ENCODE measurements at places on chromosomes 6 and 20.

DNA sequence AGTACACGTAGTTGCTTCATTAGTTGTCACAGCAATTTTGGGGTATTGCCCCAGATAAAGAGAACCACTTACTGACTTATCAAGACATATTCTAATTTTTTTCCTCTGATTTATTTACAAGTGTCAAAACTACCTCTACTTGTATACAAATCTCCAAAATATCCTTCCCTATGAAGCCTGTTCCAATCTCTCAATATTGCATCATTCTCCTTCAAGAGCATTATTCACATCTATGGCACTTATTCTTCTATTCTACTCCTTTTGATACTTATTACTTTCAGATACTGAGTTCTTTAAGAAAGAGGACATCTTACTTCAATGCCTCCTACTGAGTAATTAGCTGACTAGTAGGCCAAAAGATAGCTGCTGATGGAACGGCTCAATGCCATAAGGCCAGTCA is 105.2 kb downstream of the SMLR1 start:
- DNase-seq: no peak

GRCh38 chr6:162685586-162685985 is 42.0 kb downstream of the PRKN start:
- DNase-seq: no peak

- peak; percentile 61 for DNase-seq
These were observed 33.4 kb downstream of the IL20RA start for GRCh38 chr6:137011406-137011805.

GRCh38 chr6:56424064-56424463 is 176.7 kb upstream of the COL21A1 start:
- no peak for DNase-seq

GRCh38 chr6:71252960-71253359 is 35.7 kb upstream of the OGFRL1 start:
- DNase-seq: no peak

DNA sequence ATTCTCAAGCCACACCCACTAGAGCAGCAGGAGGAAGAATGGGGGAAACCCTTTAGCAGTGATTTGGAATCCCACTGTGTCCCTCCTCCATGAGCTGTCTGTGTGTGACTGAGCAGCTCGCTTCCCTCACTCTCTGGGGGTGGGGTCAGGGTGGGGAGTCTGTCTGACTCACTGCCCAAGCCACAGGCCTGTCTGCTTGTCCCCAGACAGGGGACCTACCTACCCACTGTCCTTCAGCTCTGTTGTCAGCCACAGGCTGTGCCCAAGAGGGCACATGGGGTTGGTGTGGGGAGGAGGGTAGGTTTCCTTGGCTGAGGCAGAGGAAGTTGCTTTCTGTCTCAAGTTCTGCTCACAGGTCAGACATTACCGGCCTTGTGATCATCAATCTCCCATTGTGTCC is 127.0 kb downstream of the MAFB start:
- DNase-seq: no peak

DNA sequence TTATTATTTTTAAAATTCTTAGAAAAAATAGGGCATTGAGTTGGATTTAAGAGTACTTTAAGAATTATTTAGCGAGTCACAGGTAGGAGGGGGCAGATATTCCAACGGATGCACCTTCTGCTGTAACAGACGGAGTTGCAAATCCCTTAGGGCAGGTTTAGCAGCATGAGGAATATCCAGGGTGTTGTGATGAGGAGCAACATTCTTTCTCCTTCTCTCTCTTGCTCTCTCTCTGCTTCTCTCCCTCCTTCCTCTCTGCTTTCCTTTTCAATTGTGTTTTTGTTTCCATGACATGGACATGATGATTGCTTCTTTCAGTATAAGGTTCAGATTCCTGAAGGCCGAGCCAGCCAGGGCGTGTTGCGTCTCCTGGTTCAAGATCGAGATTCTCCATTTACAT is 28.9 kb downstream of the CDH26 start:
- DNase-seq: no peak

- DNase-seq: no peak
These were observed 59.1 kb upstream of the C20orf144 start for GRCh38 chr20:33602826-33603590.

- no peak for DNase-seq
These were observed 814.4 kb downstream of the TENT5A start for GRCh38 chr6:80938131-80938530.

DNA sequence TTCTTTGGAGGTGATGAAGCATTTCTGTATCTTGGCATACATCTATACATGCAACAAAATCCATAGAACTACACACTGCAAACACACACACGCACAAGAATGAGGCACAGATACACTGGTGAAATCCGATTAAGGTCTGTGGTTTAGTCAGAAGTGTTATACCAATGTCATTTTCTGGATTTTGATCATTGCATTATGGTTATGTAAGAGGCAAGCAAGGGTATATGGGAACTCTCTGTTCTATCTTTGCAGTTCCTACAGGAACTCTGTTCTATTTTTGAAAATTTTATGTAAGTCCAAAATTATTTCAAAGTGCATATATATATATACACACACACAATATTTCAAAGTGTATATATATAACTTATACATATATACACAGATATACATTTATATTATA is 101.7 kb downstream of the SYNDIG1 start:
- DNase-seq: no peak

GRCh38 chr6:157393669-157394327 is 12.8 kb downstream of the ZDHHC14 start:
- DNase-seq: no peak

DNA sequence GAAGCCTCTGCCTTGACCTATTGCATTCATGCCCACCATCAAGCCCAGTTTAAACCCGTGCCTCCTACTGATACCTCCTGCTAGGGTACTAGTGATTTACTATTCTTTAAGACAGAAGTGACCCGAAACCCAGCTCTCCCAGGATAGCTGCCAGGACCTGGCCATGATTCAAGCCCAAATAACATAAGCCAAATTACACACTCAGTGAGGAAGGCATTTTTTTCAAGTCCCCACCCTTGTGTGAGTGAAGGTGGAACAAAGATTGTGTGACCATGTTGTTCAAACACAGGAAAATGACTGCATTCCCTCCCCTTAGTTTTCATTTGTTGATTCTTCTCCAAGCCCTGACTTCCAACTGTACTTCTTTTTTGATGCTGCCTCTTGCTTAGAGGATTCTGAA is 3.7 kb upstream of the KAT14 start:
- DNase-seq: no peak

GRCh38 chr6:132714160-132714559 is 305 bp upstream of the VNN1 start:
- no peak for DNase-seq

DNA sequence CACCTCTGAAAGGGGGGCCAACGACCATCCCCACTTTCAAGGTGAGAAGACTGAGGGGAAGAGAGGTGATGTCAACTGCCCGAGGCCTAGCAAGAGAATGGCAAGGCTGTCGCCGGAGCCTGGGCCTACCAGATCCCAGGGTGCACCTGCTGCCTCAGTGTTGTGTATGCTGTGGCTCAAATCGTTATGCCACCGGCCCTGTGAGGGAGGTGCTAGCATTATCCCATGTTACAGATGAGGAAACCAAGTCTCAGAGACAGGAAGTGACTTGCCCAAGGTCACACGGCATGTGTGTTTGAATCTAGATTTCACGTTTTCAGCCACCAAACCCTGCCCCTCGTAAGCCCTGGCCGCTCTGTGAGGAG is 152.5 kb downstream of the CEBPB start:
- DNase-seq: no peak
